Activated CD8-positive, alpha-beta memory T cell treated with anti-CD3 and anti-CD28 coated beads for 1 hour (primary cell): ENCODE measurements at places on chromosomes 7 and 10.

- DNase-seq, result no peak
Observed at GRCh38 chr7:114086914-114087652, 168.3 kb upstream of the PPP1R3A start.

DNA sequence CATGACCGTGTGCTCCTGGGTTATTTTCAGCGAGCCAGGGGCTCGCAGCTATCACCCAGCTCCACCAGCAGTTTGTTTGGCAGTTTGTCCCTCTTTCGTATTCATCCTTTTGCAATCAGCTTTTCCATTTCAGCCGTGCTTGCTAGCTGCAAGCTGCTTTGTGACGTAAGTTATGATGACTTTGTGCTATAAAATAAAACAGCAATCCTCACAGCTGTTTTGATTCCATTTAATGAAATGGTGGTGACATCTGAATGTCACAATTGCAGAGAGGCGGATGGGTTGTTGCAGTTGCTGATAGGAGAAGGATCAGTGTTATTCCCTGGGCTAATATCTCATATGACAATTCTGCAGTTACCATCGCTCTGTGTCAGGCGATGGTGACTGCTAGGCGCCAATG is 251.7 kb downstream of the SNX10 start:
- no peak for DNase-seq

DNA sequence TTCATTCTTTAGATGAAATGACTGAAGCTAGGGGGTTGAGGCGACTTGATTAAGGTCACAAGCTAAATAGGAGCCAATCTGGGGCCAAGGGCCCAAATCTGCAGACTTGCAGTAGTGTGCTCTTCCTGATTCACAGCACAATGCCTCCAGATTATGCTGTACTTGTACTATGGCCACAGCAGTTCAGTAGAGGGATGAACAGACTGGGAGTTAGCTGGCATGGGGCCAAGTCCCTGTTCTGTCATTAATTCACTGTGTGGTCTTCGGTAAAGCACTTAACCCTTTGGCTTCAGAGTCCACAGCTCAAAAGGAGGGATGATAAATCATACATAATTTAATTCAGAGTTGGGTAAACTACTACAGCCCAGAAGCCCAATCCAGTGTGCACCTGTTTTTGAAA is 196.8 kb downstream of the XPNPEP1 start:
- no peak for DNase-seq

- DNase-seq, result no peak
Observed at GRCh38 chr10:88896994-88897853, 17.2 kb downstream of the STAMBPL1 start.

GRCh38 chr10:78969719-78970118 is 99.0 kb upstream of the ZMIZ1 start:
- DNase-seq, result no peak
